Inflammatory macrophage treated with lipopolysaccharide for 1 hour (primary cell): ENCODE measurements at places on chromosomes 3 and 15.

- DNase-seq = no peak
Measured at GRCh38 chr3:116000311-116000710, 377.0 kb downstream of the GAP43 start.

GRCh38 chr3:661356-661755 lies 431.5 kb upstream of the CNTN6 start:
- DNase-seq = no peak

DNA sequence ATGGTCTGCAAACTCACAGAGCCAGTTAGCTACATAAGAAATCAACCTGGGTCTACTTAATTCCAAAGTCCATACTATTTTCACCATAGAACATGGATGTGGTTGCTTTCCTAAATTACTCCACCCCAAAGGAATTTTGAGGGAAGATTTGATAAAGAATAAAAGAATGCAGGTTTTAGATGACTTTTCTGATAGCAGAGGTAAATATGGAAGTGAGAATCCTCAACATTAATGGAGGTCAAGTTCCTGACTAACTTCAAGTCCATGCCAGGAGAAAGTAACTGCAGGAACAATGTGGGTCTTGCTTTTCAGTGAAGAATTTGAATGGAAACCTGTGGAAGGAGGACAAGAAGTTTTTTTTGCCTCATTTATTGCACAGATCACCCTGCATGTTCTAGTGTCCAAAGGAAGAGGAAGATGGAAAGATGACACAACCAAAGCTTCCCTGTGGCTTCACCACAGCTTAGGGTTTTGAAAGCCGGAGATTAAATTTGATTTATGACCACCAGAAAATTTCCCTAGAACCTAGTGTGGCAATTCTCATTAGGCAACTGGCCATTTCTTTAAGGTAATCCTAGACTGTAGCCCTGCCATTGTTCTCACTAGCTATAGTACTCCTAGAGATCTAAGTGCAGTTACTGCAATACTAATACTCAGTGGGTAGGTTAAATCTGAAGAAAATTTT lies 429.7 kb downstream of the RAP2B start:
- DNase-seq = peak; percentile 87

GRCh38 chr15:35444557-35445204 lies 101.3 kb downstream of the DPH6 start:
- peak; percentile 35 for DNase-seq
